ENCODE measurements at places on chromosomes 1 and 21.
A peak's percentile ranks its signal among the peaks of the same experiment; 100 is the strongest.

- DNase-seq = no peak
Observed at GRCh38 chr1:38997034-38997900, 6.2 kb downstream of the AKIRIN1 start.

DNA sequence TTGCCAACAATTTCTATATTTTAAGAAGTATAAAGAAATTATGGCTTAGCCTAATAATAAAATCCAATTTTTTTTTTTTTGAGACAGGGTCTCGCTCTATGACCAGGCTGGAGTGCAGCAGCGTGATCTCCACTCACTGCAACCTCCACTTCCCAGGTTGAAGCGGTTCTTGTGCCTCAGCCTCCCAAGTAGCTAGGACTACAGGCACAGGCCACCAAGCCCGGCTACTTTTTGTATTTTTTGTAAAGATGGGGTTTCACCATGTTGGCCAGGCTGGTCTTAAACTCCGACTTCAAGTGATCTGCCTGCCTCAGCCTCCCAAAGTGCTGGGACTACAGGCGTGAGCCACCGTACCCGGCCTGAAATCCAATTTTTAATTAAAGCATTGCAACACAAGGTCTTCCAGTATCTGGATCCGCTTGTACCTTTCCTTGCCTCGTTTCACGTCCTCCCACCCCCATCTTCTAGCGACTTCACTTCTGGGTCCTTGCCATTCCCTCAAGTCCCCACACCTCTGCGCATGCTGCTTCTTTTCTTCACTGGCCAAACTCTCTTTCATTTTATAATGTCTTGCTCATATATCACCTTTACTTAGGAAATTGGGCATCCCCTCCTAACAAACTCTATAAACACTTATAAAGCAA lies 2.3 kb downstream of the FUBP1 start:
- DNase-seq = no peak

DNA sequence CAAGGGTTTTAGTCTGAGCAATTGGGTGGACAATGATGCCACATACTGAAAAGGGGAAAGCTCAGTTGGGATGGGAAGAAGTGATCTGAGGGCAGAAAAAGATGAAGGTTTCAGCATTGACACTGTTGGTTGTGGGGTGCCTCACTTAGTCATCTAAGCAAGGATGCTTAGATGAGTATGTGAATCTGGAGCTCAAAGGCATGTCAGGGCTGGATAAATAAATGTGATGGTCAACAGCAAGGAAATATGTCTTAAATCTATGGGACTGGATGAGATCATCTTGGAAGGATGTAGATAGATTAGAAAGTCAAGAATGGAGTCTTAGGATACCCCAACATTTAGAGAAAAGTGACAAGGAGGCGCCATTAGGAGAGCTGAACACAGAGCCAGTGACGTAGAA lies 114.6 kb downstream of the ZBTB18 start:
- DNase-seq = no peak

DNA sequence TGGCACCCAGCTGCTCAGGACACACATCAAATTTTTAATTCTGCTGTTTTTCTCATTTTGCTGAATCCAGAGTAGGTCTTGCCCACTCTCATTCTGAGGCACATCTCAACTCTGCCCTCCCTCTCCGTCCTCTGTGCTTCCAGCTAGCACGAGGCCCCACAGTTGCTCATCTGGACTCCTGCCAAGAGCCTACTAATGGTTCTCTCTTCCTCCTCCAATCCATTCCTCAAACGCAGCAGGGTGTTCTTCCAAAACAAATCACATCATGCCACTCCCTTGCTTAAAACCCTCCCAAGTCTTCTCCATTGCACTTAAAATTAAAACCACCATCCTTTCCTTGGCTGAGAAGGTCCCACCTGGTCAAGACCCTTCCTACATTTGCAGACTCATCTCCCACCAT lies 49.8 kb upstream of the SCAF4 start:
- peak; percentile 12 for DNase-seq

DNA sequence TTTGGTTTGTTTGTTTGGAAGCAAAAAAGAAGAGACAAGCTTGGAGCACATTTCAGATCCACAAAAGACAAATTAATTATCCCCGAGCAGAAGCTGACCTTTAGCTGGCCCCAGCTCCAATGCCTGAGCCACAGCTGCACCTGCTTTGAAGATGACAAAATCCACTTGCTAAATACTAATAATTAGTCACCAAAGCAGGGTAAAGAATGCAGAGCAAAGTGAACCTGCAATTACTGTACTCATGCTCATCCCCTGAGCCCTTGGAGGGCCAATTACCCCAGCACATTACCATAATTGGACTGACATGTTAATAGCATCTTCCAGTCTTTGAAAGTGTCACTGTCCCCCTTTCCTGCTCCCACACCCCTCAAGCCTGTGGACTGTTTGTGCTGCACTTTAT lies 38.2 kb upstream of the KCND3 start:
- DNase-seq = no peak

Measured in hematopoietic multipotent progenitor cell treated with erythropoietin and hydrocortisone succinate and interleukin-3 and kit ligand, for 6 days (in vitro differentiated cells).